NCI-H1105 (cell line): ENCODE measurements at places on chromosomes 12 and 14.

- DNase-seq, result no peak
Observed at GRCh38 chr12:106580671-106581508, 1.9 kb upstream of the RFX4 start.

GRCh38 chr14:32724867-32725471 is 213.7 kb upstream of the NPAS3 start:
- no peak for DNase-seq

- peak; percentile 37 for DNase-seq
Observed at GRCh38 chr14:60649875-60650372, 647 bp upstream of the SIX1 start.

GRCh38 chr14:97021001-97021400 is 223.8 kb downstream of the VRK1 start:
- no peak for DNase-seq

DNA sequence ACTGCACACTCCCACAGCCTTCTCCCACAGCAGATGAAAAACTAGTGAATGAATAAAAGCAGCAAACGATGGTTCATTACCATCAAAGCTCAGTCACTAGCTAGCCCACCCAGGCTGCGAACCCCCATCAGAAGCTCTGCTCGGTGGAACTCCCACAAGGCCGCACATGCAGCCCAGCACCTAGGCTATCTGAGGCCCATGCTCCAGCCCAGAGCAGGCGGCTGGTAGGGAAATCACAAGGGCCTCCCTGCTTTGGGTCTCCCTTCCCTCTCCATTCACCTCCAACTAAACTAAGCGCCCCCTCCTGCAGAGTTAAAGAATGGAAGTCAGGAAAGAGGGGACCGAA is 69.0 kb downstream of the ITPK1 start:
- DNase-seq, result no peak

DNA sequence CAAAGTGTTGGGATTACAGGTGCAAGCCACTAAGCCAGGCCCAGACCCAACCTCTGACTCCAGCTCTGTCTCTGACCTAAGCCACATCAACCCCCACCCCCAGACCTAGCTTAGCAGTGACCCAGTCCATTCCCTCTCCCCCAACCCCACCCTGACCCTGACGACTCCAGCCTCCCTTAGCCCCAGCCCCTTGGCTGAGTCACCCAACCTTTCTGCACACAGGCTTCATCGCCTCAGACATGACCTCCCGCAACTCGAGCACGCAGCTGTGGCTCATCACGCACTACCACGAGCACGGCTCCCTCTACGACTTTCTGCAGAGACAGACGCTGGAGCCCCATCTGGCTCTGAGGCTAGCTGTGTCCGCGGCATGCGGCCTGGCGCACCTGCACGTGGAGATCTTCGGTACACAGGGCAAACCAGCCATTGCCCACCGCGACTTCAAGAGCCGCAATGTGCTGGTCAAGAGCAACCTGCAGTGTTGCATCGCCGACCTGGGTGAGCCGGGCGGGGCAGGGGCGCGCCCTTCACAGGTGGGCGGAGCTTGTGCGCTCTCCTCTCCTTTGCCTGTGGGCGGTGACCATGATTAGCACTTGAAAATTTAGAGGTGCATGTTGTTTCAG is 7.8 kb downstream of the ACVRL1 start:
- DNase-seq, result no peak

DNA sequence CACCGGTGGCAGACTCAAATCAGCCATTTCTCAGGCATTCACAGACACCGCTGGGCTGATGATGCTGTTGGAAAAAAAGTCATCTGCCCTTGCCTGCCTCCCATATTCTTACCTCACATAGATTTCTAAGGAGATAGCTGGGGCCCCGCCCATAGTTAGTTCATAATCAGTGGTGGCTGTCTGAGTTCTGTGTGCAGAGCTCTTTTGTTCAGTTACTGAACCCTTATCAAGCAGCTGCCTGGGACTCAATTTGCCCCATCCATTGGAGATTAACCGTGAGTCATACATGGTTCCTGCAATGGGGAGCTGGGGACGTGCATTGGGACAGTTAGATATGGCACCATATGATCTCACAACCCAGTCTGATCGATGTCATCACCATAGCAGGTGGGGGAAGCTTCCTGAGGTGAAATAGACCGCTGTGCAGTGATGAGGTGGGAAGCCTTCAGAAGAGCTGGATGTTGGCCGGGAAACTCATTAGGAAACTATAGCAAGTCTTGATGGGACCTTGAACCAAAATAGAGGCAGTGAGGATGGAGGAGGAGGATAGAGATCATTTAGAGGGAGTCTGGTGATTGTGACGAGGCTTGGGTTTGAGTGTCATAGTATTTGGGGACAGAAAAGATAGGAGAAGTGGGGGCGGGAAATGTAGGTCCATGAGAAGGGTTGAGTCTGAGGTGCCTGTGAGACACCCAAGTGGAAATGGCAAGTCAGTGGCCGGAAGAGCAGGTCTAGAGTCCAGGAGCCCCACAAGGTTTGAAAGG is 147.8 kb downstream of the GCH1 start:
- DNase-seq, result no peak

DNA sequence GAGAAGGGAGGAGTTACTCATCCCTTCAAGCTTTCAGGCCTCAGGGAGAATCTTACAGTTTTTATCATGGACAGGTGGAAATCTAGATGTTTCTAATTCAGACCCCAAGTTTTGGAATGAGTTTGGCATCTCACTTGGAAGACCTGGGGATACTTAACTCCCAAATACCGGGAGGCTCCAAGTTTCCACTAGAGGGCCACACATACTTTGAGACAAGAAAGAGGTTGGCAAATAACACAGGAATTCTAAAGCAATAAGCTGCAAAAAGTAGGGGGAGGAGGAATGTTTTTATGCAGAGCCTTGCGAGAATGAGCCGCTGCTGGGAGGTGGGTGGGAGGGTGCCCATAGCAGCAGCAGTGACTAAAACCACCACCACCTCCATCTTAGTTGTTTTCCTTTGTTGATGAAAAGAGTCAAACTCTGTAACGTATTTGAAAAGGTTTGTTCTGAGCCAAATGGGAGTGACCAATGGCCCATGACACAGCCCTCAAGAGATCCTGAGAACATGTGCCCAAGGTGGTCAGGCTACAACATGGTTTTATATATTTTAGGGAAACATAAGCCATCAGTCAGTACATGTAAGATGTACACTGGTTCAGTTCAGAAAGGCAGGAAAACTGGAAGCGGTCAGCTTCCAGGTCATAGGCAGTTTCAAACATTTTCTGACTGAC is 34.2 kb upstream of the RNASE1 start:
- no peak for DNase-seq

DNA sequence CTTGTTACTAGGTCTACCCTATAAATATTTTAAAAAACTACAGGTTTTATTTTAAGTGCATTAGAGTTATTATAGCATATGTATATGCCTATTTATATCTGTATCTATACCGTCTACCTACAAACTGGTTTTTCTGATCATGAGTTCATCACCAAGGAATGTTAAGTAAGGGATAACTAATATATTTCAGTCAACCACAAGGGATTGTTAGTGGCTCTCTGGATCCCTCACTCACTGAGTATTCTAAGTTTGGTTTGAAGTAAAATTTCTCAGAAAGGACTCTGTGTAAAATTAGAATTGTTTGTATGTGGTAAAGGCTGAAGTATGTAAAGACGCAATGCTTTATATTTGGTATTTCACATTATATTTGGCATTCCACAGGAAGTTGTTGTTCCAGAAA is 4.8 kb downstream of the EPYC start:
- DNase-seq, result no peak

DNA sequence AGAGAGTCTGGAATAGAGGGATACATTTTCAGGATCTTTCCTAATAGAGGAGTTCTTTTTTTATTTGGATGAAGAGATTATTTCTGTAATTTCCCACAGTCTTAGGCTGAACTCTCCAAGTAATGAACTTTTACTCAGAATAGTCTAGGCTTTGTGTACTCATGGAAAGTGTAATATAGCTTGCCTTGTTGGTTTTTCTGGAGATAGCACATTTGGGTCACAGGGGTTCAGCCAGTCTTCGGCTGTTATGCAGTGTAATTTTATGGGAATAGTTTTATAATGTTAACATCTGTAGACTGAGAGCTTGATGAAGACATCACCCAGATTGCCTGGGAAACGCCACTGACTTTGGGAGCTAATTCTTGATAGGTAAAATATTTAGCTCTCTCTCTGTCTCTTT is 450.8 kb downstream of the RAD51B start:
- no peak for DNase-seq

DNA sequence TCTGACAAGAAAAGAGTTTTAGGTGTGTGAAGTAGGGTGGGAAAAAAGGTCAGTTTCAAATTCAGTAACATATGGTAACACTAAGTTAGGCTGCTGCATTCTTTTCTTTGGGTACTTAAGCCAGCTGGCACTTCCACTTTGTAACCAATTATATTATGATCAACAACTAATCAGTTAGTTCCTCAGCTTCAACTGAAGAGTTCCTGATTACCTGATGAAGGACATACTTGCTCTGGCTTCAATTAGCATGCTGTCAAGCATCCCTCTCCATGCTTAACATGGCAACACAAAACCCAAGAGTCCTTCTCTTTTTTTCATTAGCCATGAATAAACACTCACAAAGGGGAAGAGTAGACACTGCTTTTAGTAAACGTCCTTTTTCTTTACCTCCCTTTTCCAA is 6.8 kb upstream of the KANSL2 start:
- DNase-seq, result no peak

GRCh38 chr12:74741112-74741511 is 203.5 kb downstream of the ATXN7L3B start:
- DNase-seq, result no peak

GRCh38 chr12:120428597-120429229 is 9.2 kb upstream of the COX6A1 start:
- DNase-seq, result no peak

GRCh38 chr12:740921-741320 is 11.5 kb upstream of the WNK1 start:
- DNase-seq, result no peak

DNA sequence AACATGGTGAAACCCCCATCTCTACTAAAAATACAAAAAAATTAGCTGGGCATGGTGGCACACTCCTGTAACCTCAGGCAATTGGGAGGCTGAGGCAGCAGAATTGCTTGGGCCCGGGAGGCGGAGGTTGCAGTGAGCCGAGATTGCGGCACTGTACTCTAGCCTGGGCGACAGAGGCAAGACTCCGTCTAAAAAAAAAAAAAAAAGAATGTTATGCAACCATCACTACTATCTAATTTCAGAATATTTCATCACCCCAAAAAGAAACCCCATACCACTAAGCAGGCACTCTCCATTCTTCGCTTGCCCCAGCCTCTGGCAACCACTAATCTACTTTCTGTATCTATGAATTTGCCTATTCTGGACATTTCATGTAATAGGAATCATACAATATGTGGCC is 68.8 kb upstream of the AMN start:
- DNase-seq, result no peak

- no peak for DNase-seq
Observed at GRCh38 chr12:94150240-94151121, 2.1 kb downstream of the PLXNC1 start.

DNA sequence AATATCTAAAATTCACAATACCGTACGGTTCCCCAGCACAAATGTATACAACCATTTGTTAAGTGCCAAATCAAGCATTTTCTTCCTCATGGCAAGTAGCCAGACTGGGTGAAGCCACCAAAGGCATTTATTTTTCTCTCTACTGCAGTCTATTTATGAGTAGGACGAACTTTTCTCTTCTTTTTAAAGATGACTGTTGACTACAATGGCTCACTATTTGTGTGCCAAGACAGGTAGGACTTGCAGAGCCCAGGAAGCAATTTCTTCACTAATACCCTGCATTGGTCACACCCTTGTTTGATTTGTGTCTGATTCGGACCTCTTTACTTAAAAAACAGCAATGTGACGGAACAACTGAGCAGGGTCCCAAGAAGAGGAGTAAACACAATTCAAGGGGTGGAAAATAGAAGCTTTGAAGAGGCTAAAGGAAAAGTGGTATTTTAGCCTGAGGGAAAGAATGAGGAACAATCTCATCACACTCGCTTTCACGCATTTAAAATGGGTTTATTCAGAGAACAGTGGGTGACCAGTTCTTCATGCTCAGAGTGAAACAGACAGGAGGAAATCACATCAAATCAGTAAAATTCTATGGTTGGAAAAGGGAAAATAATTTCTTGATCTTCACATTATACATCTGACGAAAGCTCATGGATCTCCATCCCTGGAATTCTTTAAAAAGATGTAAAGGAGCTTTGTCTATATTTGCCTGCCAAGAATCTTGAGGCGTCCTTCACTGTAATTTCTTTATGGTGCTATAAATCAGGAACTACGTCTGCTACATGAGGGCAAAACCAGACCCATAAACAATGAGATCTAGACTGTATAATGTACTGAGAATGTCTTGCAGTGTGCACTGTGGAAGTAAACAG is 183.8 kb downstream of the PPM1H start:
- DNase-seq, result no peak

GRCh38 chr14:20907214-20907613 is 16.0 kb downstream of the RNASE3 start:
- DNase-seq, result no peak

- DNase-seq, result peak; percentile 11
Observed at GRCh38 chr14:92728759-92729364, 19.6 kb downstream of the LGMN start.

- no peak for DNase-seq
Observed at GRCh38 chr14:70753518-70753953, 55.8 kb downstream of the MAP3K9 start.

GRCh38 chr12:18905134-18905533 is 167.2 kb downstream of the CAPZA3 start:
- DNase-seq, result no peak

GRCh38 chr12:96327889-96328288 is 72.3 kb downstream of the CDK17 start:
- no peak for DNase-seq

DNA sequence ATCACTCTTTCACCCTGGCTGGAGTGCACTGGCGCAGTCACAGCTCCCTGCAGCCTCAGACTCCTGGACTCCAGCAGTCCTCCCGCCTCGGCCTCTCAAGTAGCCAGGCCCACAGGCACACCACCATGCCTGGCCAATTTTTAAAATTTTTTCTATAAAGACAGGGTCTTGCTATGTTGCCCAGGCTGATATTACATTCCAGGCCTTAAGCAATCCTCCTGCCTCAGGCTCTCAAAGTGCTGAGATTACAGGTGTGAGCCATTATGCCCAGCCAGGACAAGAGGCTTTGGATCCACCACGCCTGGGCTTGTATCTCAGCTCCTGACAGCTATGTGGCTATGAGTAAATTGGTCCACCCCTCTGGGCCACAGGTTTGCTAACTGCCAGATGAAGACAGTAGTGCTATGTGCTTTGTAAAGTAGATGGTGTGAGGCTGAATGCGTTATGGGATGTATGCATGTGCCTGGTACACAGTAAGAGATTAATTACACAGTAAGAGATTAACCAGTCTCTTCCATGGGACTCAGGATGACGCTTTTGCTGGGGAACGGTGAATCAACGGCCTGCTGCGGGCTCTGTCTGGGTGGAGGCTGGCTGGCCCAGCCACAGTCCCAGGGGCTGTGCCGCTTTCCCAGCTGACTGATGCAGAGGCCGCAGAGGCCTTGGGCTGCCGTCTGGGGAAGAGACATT is 53.3 kb upstream of the NCOR2 start:
- DNase-seq, result no peak

DNA sequence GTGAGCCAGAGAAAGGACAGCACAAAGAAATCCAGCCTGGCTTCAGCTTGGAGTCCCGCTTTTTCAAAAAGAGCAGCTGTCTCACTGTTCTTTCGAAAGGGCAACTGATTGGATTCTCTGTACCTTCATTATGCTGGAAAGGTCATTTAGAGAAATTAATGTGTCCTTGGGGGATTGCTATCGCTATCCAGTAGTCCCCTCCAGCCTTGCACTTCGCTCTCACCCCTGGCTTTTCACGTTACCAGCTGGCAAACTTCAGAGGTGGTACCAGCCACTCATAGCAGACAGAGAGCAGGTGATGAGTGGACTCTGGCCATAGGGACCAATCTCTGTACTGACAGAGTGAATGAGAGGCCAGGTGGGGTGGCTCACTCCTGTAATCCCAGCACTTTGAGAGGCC is 11.8 kb upstream of the NUAK1 start:
- DNase-seq, result no peak
